ENCODE measurements at places on chromosomes 11 and 22.
A peak's percentile ranks its signal among the peaks of the same experiment; 100 is the strongest.

DNA sequence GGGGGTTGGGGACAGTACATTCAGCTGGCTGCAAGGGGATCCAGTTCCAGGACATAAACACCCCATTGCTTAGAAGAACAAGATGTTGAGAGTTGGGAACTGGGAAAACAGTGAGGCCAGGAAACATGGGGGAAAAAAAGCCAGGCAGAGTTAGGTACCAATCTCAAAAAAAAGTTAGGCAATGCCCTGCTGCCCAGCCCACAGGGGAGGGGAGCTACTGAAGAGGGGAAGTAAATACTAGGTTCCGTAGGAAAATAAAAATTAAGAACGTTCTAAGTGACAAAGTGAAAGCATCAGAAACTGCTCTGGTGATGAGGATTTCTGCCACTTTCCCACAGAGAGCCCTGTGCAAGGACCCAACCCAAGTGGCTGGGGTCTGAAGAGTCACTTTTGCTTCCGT lies 12.0 kb downstream of the SPTBN2 start:
- no peak for DNase-seq

- DNase-seq = no peak
These were observed 5.7 kb downstream of the CAT start for GRCh38 chr11:34444428-34444827.

DNA sequence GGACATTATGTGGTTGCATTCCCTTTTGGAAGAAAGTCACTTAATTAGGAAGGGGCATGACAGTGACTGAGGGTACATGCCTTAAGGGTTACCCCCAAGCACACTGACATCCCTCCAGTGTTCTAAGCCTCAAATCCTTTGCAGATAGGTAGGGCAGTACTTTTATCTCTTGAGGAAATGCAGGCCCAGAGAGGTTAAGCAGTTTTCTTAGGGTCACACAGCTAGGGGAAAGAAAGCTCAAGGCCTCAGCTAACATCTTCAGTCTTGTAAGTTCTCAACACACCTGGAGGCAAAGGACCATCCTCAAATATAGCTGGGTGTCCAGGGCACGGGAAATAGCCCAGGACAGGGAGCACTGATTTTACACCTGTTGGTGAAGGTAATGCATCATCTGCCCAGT lies 31.6 kb downstream of the KIAA1671 start:
- DNase-seq = no peak

- DNase-seq = no peak
These were observed 119.9 kb upstream of the RASSF10 start for GRCh38 chr11:12889243-12889642.

GRCh38 chr11:3642071-3642951 lies 519 bp upstream of the ART5 start:
- peak; percentile 82 for DNase-seq

GRCh38 chr11:3808861-3809623 lies 682 bp downstream of the PGAP2 start:
- DNase-seq = peak; percentile 45

GRCh38 chr11:16773981-16774935 lies 35.8 kb downstream of the C11orf58 start:
- DNase-seq = no peak

DNA sequence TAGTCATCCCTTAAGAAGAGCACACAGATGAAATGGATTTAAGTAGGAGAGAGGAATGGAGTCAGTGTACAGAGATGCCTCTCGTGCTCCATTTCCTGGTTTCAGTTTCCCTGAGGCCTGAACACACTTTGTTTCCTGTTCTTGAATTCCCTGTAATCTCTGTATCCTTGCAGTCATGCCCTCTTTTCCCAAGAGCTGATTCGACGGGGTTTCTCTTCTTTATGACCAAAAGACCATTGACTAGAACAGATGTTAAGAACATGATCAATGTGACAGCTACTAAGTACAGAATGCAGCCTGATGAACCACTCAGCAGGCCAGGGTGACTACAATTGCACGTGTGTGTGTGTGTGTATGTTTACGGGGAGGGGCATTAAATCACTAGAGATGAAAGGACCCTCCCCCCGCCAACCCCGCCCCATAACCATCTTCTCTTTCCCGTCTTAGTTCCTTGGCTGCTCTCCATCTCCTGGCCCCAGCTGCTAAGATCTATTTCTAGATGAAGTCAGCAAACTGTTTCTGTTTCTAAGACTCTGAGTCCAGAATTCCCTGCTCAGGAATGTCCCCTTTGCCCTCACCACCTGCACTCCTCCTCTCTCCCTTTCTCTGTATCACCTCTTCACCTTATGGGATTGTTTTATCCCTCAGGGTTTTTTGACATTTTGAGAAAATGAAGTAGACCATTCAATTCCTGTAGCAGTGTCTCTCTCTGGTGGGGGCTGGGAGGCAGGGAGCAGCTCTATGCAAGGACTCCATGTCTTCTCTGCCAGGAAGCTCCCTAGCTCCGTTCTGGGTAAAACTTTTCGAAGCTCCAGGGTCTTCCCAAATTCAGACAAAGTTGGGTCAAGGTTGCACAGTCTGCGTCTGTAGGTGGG lies 26.0 kb downstream of the SLC22A6 start:
- no peak for DNase-seq

- no peak for DNase-seq
These were observed 33.0 kb upstream of the MN1 start for GRCh38 chr22:27834364-27835185.

- DNase-seq = no peak
These were observed 22.6 kb downstream of the AMOTL1 start for GRCh38 chr11:94790661-94791180.

DNA sequence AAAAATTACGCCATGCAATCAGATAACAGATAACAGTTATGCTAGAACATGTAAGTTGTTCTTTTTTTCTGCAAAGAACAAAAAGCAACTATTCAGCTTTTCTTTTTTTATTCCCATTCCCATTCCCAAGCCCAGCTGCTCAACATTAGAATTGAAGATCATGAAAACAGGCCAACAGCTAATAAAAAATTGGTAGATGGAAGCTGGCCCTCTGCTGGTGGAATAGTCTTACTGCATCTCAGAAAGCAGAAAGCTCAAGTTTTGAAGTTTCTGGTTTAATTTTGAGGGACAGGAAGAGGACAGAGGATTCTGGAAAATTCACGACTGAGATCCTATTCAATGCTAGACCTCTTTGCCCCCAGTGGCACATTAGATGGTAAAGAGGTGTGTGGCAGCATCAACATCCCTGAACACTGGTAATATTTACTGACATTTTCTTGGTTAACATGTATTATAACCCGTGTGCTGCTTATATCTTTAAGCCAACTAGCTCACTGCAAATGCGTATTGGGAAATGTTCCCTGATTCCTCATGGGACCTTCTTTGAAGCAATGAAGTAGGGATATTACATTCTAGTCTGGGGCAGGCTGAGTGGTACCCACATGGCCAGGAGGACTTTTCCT lies 591.2 kb downstream of the OPCML start:
- DNase-seq = no peak

- DNase-seq = no peak
These were observed 32.3 kb upstream of the JAM3 start for GRCh38 chr11:134036492-134037045.

DNA sequence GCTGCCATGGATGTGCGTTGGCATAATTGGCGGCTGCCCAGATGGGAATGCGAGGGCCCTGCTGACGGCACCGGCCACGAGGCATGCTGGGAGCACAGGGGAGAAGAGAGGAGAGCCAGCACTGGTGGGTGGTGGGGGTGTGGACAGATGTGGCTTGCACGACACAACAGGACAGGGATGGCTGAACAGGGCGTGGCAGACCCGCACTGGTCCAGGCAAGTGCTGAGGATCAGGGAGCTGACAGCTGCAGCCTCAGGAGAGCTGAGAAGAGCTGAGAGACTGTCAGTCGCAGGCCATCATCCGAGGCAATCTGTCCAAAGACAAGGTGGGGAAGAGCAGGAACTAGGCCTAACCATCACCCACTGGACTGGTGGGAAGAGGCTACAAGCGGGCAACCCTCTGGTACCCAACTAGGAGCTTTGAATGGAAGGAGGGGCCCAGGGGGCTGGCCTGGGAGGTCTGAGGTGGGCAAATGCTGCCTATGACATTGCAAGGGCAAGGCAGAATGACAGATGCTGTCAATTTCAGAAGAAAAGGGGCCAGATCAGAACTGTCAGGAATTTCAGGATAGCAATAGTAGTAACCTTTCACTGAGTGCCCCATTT lies 2.4 kb downstream of the GNB1L start:
- no peak for DNase-seq

DNA sequence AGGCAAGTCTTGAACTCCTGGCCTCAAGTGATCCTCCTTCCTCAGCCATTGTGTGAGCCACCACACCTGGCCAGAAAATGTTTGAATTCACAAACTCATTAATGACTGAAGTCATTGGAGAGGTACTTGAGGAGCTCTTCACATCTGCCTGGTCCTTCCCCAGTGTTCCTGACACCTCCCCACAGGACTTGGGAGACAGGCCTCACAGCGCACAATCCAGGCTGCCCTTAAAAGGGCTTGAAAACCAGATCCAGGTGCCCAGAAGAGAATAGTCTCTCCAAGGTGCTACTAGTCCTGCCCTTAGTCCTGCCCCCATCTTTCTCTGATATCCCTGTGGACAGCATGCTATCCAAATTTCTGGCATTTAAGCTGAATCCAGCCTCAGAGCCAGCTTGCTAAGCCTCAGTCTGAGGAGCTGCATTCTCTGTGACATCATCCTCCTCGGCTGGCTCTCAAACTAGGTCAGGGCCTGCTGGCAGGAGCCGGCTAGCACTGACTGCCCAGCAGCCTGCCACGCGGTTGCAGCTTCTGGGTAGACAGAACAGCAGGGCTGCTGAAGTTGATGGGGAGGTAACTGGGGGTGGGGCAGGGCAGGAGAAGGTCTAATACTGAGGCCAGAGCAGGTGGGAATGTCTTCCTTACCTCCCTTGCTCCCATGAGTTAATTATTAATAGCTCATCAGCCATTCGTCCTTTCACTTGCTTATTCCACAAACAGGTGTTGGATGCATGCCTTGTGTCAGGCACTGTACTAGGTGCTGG lies 35.3 kb upstream of the NECTIN1 start:
- no peak for DNase-seq

DNA sequence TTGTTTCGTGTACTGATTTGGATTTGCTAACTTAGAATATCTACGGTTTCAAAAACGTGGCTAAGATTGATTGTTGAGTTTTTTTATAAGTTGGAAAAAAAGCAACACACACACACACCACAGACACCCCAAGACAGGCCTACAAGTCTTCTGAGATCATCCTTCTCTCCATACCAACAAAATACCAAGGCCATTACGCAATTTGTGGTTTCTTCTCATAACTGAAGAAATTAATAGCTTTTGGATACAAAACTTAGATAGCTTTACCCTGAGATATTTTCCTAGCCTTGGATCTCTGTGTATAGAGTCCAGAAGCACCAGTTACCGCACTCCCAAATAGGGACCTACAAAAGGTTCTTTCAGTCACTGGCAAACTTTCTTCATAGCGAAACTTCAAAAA lies 113.6 kb downstream of the SIK3 start:
- DNase-seq = no peak

GRCh38 chr22:31615491-31615860 lies 46.5 kb downstream of the PISD start:
- DNase-seq = no peak

DNA sequence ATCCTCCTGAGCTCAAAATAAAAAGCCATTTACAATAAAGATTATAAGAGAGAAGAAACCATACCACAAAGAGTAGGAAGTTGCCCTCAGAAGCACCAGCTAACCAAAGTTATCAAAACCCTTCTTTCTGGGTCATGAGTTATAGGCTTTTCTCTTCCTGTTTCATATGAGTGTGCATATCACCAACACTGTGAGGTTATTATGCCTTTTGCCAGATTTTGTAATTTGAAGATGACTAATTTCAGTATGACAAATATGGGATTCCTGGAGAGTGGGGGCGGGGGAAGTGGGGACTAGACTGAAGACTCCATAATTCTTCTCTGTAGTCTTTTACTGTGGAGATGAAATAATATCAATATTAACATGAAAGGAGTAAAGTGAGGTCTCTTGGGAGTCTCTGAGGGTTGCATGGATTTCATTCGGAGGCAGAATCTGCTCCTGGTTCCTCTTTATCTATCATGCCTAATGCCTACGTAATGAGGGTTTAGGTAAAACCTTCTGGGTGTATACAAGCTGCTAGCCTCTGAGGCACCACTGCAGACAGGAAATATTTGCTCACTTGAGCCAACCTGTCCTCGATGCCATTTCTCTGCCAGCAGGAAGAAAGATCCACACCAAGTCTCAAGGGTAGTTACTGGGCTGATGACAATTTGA lies 2.1 kb downstream of the LPXN start:
- DNase-seq = peak; percentile 74

DNA sequence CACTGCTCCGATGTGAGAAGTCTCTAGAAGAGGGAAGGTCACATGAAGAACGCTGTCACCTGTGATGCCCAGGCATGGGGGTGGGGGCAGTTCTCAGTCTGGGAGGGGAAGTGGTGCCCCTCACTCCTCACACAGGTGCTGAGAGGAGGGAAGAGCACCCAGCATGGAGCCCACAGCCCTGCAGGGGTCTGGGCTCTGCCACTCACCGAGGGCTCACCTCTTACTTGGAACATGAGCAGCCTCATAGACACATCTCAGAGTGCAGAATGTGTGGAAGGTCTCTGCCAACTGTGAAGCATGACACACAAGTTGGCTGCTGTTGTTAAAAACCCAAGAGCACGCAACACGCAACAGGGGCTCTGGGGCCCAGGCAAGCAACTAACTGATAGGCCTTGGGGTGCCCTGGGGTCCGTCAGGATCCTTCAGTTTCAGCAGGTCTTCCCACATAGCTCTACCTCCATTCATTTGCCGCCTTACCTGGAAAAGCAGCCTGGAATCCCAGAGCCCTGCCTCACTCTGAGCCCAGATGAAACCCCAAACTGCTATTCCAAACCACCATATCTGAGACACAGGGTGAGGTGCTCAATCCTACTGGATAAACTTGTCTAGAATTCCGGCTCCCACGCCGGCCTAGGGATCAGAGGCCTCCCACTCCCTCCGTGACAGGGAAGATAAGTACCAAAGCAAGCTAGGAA lies 17.5 kb upstream of the TMPRSS4 start:
- DNase-seq = no peak

DNA sequence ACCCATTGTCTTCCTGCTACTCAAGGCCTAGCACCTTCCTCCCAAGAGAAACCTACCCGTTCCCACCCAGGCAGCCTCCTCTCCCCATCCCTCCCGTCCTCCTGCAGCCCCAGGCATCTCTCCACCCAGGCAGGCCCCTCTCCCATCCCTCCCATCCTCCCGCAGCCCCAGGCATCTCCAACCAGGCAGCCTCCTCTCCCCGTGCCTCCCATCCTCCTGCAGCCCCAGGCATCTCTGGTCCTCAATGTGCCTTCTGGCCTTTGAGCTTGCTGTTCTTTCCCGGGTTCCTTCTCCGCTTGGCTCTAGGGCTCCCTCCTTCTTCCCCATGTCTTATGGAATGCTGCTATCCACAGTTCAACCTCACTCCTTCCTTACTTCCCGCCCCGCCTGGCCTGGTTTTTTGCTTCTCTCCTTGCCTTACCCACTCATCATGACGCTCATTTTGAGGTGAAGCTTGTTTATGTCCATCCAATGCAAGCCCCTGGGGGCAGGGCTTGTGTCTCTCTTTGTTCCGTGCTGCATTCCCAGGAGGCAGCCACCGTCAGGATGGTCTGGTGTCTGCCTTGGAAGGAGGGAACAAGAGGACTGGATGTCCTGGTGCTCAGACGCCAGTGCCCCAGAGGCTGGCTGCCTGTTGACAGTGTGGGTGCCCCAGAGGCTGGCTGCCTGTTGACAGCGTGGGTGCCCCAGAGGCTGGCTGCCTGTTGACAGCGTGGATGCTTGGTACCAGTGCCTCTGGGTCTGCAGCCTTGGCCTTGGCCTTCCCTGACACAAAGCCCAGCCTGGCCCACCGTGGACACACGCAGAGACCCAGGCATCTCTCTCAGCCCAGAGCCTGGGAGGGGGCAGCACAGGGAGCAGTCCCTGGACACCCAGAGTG lies 815.7 kb downstream of the BRD1 start:
- DNase-seq = no peak

- no peak for DNase-seq
These were observed 36.5 kb downstream of the LRRC74B start for GRCh38 chr22:21082248-21082647.
